ENCODE measurements at places on chromosomes 3 and 15.

DNA sequence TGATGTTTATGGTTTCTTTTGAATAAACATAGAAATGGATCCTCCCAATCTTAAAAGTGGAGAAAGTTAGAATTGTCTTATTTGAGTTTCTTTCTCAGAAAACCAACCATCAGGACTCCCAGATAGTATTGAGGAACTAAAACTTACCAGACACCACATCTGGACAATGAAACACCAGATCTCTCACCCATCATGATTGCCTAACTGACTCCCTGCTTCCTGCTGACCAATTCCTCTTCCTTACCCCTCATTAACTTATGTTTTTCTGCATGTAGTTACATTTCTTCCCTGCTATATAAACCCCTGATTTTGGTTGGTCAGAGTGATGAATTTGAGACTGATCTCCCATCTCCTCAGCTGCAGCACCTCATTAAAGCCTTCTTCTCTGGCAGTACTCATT lies 242.0 kb upstream of the SETMAR start:
- no peak for DNase-seq

DNA sequence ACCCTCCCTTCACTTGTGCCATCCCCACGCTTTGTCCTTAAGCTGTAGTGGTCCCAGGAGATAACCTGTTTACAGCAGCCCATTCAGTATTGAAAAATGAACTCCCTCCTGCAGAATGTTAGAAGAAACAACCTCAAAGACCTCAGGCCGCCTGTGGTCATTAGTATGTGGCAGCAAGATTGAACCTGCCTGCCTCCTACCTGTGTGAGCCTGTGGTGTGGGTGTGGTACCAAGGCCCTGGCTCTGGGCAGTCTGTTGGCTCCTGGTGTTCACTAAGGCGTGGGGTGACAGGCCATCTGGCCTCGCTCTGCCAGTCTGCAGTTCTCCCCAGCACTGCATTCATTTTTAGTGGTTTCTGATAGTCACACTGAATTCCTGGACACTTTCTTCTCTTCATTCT lies 21.0 kb downstream of the LSM3 start:
- no peak for DNase-seq

GRCh38 chr3:128548021-128548420 lies 55.0 kb upstream of the GATA2 start:
- no peak for DNase-seq

GRCh38 chr15:99253381-99254090 lies 2.3 kb downstream of the LRRC28 start:
- no peak for DNase-seq

DNA sequence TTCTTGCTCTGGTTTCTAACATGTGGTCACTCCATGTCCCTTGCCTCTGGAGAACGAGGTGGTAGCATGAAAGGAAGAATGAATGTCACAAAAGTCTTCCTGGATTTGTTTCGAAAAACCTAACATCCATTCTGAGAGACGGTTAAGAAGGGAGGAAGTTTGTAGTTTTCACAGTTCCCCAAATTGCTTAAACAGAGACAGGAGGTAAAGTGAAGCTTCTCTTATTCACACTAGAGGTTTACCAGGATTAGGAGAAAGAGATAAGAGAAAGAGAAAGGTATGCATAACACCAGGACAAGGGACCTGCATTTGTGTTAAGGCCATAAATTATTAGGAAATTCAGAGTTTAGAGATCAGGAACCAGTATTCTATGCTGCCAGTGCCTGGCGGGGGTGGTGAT lies 228.1 kb downstream of the CPNE4 start:
- no peak for DNase-seq

DNA sequence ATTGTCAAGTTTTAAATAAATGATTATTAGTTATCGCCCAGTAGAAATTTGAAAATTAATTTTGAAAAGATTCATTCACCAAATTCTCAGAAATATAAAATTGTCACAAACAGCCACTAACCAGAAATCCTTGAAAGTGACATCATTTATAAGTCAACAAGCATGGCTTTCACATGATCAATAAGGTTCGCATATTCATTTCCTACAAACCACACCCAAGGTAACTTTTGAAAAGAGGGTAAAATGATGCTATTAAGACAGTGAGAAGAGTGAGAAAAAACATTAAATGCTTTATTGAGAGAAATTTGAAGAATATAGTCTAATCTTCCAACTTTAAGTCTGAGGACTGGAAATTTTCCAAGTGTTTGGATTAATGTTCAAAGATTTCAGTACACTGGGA lies 263.6 kb upstream of the ALCAM start:
- no peak for DNase-seq

GRCh38 chr3:160780245-160780644 lies 24.2 kb downstream of the PPM1L start:
- no peak for DNase-seq

DNA sequence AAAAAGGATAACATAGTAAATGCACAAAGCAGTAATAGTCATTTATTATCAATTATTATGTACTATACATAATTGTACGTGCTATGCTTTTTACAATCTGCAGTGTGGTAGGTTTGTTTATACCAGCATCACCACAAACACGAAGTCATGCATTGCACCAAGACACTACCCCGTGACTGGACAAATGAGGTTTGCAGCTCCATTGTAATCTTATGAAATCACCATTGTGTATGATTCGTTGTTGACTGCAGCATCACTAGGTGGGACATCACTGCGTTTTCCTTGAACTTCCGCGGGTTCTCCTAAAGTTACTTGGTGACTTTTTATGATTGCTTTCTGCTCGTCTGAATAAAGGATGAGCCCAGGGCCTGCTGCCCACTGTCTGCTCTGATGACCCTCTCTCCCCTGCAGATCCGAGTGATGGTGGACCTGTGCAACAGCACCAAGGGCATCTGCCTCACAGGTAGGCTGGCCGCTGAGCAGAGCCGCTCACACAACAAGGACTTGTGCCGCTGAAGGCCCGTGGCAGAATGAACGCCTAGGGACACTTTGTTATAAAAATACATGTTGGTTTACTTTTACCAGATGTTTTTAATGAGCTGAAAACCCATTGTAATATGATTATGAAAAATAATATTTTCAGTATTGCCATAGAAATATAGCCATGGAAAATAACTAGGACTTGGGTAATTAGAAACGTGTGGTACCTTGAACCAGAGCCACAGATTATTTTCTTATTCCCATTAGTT lies 35.8 kb downstream of the GLDN start:
- no peak for DNase-seq

GRCh38 chr15:94673801-94674200 lies 442.4 kb downstream of the MCTP2 start:
- DNase-seq, result no peak

GRCh38 chr3:188416041-188416440 lies 262.1 kb downstream of the LPP start:
- no peak for DNase-seq

- DNase-seq, result no peak
Measured at GRCh38 chr15:93566762-93567161, 477.8 kb upstream of the RGMA start.

GRCh38 chr15:94023531-94023930 lies 207.8 kb upstream of the MCTP2 start:
- DNase-seq, result no peak

- DNase-seq, result no peak
Measured at GRCh38 chr3:86814321-86814720, 176.6 kb downstream of the VGLL3 start.

DNA sequence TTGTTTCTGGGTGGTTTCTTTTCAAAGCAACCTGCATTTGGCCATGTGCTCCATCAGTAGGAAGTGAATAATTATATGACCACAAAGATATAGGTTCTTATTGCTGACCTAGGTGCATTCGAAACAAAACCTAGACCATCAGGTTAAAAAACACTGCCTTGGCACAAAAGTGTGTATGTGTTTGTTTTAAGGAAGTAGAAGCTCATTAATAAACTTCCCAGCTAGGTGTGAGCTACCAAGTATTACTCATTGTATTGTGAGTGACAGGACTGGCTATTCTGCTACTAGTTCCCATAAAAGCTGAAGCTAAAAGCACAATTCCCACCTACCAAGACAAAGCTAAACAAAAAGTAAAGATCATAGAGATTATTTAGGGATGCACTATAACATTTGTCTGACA lies 168.2 kb downstream of the TP63 start:
- no peak for DNase-seq

- DNase-seq, result no peak
Measured at GRCh38 chr3:189981668-189982067, 139.0 kb downstream of the P3H2 start.

DNA sequence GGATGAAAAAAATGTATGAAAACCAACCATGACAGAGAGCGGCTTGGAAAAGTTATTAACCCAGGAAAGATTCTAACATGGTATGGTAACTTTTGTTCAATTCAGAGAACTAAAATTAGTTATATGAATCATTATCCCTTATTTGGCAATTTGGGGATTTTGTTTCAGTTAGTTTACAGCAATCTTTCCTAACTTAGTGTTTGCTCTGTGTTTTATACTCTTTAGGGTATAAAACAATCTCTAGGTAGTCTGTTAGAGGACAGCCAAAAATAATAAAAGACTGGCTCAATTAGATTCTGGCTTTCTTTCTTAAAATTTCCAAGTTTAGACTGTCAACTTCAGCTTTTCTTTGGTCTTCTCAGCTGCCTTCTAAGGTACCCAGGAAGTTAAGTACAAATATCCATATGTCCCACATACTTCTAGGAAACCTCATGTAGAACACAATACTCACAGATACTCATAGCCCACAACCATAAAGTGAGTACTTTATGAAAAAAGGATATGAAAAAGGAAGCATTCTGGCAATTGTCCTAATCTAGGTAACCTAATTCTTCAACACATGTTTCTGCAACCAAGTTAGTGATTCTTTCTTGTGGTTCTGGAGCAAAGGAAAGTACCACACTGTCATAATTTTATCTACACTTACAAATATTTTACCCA lies 849.3 kb downstream of the ROBO1 start:
- DNase-seq, result no peak

DNA sequence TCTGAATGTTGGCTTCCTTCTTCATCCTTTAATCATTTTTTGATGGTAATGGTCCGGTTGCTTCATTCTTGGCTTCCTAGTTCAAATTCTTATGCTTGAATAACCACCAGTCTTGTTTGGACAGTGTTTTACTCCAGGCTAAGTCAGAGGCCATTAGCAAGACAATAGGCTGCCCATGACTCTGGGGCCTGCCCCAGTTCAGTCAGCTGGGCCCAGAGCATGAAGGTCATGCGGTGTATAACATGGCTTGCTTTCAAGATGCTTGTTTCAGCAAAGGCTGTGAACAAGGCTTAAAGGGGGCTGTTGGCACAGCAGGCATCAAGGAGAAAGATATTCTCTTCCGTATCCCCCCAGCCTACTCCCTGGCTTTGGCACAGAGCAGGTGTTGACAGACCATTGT lies 13.7 kb downstream of the TM4SF18 start:
- no peak for DNase-seq

GRCh38 chr15:25465835-25466234 lies 27.0 kb upstream of the UBE3A start:
- no peak for DNase-seq

DNA sequence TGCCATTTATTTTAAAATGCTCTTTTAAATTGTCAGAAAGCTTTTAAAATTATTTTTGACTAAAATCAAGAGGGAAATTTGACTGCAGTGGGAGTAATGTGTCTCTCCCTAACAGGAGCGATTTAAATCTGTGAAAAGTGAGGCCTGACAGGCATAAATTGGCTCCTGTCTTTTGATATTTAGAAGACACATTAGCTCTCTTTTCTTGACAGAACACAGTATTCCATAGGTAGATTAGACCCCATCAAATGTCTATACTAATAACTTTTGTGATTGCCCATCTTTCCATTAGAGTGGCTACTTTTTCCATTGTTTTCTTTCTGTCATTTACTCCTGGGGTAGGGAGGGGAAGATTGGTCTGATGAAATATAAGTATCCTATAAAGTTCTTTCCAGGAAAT lies 866.3 kb downstream of the ROBO1 start:
- DNase-seq, result no peak

GRCh38 chr3:37024092-37024491 lies 30.8 kb downstream of the MLH1 start:
- DNase-seq, result no peak

DNA sequence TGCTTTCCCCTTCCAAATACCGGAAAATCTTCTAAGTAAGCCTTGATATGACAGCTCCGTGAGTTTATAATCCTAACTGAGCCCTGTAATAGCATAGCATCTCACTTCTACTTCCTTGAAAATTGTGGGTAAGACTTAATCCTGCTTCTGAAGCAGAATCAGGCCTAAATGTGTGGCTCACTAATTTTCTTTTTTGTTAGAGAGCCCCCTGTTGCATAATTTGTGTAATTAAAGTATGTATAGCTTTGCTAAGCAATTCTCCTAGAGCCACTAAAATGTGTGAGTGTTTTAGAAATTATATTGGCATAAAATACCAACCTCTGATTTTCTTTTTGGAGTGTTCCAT lies 304.4 kb downstream of the FGF12 start:
- no peak for DNase-seq

DNA sequence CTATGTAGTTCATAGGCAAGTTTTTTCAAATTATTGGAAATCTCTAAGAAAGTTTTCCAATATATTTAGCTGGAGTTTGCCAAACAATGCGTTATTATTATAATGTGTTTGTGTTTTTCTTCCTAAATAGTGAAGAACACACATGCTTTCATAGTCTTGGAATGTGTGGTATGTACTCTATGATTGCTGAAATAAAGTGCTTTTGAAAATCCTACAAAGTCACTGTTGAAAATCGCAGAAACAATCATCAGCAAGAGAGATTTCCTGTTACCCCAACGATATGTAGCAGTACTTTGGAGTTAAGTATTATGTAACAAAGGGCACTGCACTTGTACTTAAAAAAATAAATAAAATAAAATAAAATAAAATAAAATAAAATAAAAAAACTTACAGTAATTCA lies 796.2 kb downstream of the NAALADL2 start:
- DNase-seq, result no peak

DNA sequence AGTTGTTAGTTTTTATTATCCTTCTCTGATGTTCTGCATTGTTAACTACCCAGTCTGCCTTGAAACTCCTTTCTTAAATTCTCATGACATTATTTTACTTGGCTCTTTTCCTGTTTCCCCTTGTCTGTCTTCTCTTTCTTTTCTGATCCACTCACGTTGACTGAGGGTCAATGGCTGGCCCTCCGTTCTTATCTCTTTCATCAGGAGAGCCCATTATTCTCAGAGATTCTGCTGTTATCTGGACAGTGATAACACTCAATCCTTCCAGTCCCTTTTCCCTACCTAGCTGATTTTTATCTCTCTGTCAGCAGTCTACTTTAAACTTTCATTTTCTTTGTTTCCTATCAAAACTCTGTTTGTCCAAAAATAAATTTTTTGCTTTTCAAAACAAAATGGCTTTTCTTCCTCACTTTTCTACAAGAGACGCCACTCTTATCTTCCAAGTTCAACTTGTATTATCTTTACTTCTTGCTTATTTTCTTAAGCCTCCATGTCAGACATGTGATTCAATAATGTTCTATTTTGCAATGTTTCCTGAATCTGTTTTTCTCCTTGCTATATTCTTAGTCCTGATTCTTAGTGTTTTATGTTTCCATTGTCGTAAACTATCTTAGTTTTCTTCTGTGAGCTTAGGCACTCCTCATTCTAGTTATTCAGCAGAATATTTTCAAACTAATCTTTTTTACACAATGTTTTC lies 120.2 kb downstream of the NEDD4 start:
- DNase-seq, result no peak

- DNase-seq, result no peak
Measured at GRCh38 chr3:123741041-123741511, 143.1 kb downstream of the MYLK start.
